ENCODE measurements at places on chromosomes 16 and 17.

GRCh38 chr17:38326996-38327792, 16.6 kb downstream of the GPR179 start:
- DNase-seq, result no peak

- DNase-seq, result no peak
Measured at GRCh38 chr16:55444754-55445485, 34.1 kb upstream of the MMP2 start.

DNA sequence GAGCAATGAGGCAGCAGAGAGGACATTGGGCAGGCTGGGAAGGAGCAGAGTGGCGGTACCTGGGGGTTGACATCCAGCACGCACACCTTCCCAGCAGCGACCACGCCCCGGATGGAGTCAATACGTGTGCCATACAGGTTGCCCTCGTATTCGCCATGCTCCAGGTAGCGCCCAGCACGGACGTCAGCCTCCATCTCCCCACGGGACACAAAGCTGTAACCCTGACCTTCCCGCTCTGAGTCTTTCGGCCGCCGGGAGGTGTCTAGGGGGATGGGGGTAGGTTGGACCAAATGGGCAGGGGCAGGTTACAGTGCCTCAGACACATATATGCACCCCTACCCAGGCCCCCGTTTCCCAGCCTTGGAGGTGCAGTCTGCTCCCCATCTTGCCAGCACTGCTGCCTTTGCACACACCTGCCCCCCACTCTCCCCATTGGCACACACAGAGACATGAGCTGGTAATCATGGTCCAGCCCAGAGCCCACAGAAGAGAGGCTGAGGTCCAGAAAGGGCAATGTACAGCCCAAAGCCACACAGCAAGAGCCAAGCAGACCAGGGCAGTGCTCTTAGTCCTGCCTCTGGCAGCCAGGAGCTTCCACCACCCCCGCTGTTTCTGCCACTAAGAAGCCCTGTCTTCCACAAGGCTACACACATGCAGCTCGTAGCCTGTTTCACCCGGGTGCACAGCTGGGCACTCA, 27.5 kb downstream of the MPP2 start:
- DNase-seq, result no peak

DNA sequence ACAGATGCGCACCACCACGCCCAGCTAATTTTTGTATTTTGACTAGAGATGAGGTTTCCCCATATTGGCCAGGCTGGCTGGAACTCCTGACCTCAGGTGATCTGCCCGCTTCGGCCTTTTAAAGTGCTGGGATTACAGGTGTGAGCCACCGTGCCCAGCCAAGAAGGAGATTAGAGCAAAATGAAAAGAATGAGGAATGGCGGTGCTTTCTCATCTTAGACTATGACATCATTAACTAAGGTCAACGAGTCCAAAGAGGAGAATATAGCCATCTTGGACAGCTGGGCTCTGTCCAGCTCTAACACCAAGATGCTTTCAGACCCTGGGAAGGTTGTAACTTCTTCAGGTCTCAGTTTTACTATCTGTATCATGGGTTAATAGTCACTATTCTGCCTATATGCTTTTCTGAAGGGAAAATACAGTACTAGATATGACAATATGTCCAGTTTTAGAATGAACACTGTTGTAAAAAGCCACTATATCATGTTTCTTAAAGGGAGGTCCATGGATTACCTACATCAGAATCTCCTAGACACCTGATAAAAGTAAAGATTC, 76.7 kb downstream of the SLC39A11 start:
- no peak for DNase-seq

DNA sequence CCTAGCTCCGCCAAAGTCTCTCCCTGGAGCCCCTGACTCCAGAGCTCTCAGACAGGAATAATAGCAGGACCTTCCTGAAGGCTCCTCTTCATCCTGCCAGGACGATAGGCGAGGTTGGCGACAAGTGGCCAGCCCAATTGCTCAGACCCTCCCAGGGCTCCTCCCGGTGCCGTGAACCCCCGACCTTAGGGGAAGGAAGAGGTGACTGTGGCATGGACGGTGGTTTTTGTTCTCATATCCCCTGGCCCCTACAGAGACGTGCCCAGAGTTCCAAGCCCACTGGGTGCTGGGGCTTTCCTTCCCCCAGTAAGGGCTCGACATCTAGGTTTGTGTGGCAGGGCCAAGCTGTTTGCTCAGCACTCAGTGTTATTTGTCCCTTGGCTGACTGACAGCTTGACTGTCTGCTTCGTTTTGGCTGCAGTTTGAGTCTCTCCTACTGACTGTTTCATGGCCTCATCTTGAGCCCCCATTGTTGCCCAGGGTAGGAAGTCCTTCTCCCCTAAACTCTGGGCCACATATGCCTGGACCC, 4.6 kb upstream of the ADCY7 start:
- no peak for DNase-seq

DNA sequence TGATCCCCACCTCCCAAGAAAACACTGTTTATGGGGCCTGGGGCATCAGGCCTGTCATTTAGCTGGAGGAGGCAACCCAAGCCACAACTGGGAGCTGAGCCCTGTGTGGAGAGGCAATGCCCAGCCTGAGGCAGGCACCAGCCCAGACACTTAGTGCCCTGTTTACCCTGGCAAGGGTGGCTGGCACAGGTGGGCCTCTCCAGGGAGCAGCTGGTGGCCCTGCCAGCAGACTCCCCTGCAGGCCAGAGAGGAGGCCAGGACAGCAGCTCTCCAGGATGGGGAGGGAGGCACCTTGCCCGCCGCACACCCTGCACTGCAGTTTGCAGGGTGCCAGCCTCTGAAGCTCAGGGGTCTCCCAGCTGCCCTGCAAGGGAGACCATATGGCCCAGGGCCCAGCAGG, 9.1 kb upstream of the TMEM92 start:
- DNase-seq, result no peak

DNA sequence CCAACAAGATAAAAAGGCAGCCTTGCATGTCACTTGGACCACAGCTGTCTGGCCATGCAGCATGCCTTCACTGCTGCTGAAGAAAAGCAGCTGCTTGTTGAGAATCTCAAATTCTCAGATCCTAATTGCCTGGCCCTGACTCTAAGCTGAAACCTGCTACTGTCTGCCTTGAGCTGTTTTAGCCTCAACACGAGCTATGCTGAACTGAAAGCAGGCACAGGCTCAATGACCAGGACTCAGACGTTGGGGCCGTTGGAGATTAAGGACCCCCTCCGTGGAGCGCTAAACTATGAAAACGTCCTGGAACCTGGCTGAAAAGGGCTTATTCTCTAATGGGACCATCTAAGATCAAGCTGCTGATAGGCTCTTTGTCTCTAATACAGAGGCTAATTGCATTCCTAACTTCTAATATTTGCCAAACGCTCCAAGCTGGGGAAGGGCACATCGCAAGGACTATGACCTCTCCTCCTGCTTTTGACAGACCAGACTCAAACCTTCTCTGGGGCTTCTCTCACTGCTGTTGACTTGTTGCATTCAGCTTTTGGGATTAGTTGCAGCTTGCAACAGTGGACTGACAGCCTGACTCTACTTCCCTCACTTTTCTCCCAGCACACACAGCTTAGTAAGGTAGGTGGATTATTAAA, 4.6 kb upstream of the PLK1 start:
- no peak for DNase-seq

DNA sequence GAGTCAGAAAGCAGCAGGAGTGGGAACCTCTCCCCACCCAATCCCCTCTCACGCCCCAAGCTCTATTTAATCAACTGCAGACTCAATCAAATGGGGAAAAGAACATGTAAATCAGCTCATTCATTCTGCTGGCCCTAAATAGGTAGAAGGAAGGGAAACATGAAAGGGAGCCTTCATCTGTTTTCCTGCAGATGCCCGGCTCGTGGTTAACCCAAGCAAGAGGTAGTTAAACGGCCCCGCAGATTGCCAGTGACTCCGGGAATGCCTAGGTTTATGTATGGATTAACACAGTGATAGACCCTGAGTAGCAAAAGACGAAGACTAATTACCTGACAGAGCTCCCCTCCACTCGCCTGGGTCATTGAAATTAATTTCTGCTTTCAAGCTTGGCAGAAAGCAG, 542.0 kb downstream of the WWOX start:
- DNase-seq, result no peak

- no peak for DNase-seq
Measured at GRCh38 chr17:61209525-61209924, 190.1 kb upstream of the TBX2 start.

- no peak for DNase-seq
Measured at GRCh38 chr17:72890711-72891110, 201.8 kb downstream of the SLC39A11 start.

GRCh38 chr16:13613165-13613564, 306.8 kb upstream of the ERCC4 start:
- DNase-seq, result no peak

GRCh38 chr16:3256866-3257465, 533 bp upstream of the MEFV start:
- no peak for DNase-seq

DNA sequence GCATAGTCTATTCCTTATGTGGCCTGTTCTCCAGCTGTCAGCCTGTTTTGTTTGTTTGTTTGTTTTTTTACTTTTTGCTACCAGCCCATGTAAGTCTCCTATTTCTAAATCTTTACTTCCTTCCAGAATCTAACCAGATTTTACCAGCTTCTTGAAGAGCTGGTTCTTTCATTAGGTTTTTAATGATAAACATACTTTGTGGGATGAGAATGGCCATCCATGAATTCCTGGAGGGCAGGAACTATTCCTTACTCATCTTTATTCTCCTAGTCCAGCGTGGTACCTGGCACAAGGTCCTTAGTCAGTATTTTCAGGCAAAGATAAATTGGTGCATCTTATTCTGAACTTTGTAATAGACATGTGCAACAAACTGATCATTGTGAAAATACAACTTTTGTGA, 17.3 kb downstream of the RSPRY1 start:
- DNase-seq, result no peak

Measured in cerebellar nuclear complex (tissue), 1 donor.